Fibroblast of pulmonary artery (primary cell): ENCODE measurements at places on chromosomes 1 and 21.

GRCh38 chr21:42114646-42115045, 43.5 kb downstream of the UMODL1 start:
- no peak for DNase-seq

DNA sequence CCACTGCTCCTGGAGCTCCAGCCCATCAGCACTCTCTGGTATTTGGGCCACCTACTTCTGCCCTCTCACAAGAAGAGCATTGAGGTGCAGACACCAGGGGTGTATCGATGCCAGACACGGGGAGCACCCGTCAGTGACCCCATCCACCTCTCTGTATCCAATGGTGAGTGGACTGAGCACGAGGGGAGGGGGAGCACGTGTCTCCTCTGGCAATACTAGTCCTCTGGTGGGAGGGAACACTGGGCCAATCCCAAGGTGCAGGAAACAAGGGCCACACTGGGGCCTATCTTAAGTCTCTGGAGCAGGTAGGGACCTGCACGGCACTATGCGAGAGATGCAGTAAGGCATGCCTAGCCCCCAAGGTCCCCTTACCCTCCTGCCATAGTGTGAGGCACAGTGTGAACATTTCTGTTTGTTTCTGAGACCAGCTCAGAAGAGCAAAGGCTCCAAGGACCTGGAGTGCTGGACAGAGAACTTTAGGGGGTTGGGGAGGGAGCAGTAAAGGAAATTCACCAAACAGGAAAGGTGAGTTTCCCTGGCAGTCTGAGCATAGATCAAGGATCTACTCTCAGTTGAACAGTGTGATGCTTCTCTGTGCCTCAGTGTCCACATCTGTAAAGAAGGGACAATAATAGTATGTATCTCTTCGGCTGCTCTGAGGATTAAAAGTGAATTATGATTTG, 2.3 kb downstream of the FCRLB start:
- DNase-seq: no peak

DNA sequence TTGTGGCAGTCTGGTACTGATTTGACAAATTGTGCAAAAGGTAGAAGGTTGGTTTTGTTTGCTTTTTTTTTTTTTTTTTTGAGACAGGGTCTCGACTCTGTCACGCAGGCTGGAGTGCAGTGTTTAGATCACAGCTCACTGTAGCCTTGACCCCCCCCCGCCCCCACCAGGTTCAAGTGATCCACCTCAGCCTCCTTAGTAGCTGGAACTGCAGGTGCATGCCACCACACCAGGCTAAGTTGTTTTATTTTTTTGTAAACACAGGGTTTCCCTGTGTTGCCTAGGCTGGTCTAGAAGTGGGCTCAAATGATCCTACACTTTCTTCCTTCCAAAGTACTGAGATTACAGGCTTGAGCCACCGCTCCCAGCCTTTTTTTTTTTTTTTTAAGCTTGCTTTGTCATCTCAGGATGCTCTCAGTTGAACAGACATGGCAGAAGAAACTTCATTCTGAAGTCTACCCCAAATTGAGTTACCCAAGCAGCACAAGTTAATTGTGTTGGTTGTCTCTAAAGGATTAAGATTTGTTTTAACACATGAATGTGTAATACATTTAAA, 8.2 kb downstream of the KDM1A start:
- no peak for DNase-seq

DNA sequence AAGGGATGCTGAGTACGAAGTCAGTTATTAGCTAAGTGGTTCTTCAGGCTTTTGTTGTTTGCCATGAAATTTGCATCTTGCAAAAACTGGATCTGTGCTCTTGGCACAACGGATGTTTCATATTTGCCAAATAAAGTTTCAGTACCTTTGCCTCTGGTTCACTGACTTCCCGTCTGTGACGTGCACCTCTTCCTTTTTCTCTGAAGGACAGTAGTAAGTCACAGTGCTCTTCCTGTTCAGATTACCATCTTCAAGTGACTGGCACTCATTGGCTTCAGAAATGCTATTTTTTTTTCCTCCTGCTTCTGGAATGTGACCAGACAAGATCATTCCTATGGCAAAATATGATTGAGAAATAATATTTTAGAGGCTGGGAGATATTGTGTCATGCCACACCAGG, 75.9 kb upstream of the GREM2 start:
- no peak for DNase-seq

GRCh38 chr1:20634594-20635084, 1.4 kb downstream of the PINK1 start:
- peak; percentile 39 for DNase-seq

DNA sequence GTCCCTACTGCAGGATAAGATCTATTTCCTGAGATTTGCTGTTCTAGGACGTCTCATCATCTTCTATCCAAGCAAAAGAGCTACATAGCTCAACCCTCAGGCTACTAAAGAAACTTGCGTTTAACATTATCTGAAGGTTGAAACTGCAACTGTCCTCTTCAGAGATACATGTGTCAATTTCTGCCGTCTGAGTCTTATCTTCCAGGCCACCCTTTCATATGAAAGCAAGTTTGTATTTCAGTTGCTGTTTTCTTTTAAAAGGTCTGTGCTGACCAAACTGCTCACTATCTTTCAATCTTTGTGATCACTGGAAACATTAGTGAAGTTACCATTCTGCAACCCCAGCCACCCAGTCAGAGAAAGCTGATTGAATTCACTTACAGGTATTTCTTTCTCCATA, 108.6 kb upstream of the RAB3GAP2 start:
- no peak for DNase-seq

GRCh38 chr1:51788938-51789337, 89.6 kb downstream of the NRDC start:
- DNase-seq: no peak

DNA sequence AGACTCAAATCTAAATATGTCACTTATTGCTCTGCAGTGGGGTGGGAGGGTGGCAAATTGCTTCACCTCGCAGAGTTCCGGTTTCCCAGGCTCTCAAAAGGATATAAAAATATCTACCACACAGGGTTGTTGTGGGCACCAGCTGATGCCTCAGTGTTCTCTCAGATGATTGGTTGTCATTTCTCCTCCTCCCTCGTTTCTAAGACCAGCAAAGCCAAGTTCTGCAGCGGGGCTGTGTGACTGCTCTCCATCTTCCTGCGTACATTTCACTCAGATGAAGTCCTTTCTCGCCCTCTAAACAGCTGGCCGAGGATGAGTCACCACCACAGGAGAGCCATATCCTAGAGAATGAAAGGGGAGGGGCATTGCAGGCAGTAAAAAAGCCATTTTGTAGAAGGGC, 35.0 kb upstream of the VWA5B1 start:
- DNase-seq: peak; percentile 63

GRCh38 chr1:60861961-60862567, 220.3 kb upstream of the NFIA start:
- DNase-seq: no peak

GRCh38 chr1:14924455-14925331, 228.9 kb upstream of the TMEM51 start:
- DNase-seq: peak; percentile 23

DNA sequence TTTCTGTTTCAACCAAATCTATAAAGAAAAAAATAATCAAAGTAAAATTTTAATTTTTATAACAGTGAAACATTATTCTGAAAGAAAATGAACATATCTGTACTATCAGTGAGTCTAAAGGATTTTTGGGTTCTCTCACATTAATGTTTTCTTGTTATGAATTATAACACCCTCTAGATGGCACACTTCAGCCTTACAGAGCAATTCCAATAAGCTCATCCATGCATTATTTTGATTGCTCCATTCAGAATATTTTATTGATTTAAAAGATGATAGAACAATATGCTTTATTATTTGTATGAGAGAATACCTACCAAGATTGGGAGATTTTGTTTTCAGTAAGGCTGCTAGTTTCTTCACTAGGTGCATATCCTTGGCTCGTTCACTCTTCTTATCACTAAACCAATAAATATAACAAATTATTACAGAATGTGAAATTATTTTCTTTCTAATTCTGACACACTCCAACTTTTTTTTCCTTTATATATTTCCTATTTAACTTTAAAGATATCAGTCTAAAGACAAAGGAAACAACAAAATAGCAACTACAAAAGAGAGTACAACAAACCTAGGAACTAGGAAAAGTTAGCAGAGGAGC, 82.4 kb downstream of the RAB3GAP2 start:
- DNase-seq: peak; percentile 59

DNA sequence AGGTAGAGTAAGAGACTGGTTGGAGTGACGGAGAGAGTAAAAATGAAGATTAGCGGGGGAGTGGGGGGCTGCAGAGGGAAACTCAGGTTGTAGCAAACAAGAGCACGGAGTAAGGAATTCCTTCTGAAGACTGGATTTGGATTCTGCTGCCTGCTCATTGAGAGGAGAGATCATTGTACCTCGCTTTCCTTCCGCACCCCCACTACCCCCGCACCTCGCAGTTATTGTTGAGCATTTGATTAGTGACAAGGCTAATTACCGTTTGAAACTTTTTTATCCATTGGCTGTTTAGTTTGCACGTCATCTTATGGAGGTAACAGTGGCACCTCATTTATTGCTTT, 463 bp downstream of the PRPF3 start:
- DNase-seq: no peak

GRCh38 chr1:155158991-155159390, 14.1 kb downstream of the KRTCAP2 start:
- DNase-seq: no peak

DNA sequence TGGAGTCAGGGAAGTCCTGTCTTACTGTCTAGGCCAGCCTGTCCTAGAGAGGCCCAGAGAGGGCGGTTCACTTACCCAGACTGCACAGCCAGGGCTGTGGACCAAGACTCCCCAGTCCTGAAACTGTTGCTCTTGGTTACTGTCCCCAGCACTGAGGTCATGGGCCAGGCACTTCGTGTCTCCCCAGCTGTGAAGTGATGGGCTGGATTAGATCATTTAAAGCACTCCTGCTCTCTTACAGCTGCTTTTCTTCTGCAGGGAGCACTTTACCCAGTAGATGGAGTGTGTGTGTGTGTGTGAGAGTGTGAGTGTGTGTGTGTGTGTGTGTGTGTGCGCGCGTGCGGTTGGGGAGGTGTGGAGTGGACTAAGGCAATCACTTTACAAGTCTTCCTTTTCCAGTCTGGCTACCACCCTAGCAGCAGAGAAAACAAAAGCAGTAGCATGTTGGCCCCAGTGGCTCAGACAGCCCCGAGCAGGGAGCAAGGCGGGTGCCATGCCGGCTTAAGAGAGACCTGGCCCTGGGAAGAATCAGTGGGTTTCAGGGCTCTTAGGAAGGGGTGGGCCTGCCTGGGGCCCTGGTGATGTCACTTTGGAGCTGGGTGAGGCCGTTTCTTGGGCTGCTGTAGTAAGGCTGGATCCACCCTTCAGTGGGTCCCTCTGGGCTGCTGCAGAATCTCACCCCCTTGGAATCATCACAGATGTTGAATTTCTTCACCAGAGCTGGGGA, 2.4 kb downstream of the SPSB1 start:
- DNase-seq: peak; percentile 73
